ENCODE measurements at places on chromosomes 5 and 9.

GRCh38 chr9:129866394-129867135 is 31.3 kb downstream of the USP20 start:
- peak; percentile 49 for DNase-seq

DNA sequence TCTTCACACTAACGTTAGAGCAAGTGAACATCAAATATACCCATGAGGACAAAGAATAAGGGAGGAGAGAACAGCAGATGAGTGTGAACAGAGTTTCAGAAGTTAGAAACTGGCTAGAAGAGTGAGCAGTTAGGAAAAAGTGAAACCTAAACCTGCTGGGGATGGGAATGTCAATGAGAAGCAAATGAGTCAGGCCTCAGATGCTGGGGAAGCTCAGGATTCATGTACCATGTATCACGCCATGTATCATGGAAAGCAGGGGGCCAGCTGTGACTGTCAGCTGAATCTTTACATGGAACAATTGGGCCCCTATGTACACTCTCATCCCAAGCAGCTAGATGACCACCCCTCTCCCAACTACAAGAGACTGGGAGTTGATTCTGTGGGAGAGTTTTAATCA is 16.2 kb downstream of the GDF9 start:
- DNase-seq: no peak

DNA sequence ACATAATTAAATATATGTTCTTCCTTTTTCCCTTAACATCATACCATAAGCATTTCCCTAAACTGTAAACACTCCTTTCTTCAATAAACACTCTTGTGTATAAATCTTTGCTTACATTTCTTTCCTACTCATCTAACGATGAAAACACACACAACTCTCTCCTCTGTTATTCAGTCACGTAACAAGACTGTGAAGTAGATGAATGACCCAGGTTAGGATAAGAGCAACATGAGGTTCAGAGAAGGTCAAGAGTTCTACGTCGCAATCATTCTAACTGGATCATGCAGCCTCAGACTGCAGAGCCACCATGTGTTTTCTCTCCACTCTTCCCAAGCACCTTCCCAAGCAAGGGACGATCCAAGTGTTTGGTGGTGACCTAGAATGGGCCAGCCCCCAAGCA is 70.5 kb upstream of the SPTLC1 start:
- no peak for DNase-seq

- DNase-seq: no peak
Measured at GRCh38 chr9:117286245-117286644, 128.6 kb downstream of the ASTN2 start.

DNA sequence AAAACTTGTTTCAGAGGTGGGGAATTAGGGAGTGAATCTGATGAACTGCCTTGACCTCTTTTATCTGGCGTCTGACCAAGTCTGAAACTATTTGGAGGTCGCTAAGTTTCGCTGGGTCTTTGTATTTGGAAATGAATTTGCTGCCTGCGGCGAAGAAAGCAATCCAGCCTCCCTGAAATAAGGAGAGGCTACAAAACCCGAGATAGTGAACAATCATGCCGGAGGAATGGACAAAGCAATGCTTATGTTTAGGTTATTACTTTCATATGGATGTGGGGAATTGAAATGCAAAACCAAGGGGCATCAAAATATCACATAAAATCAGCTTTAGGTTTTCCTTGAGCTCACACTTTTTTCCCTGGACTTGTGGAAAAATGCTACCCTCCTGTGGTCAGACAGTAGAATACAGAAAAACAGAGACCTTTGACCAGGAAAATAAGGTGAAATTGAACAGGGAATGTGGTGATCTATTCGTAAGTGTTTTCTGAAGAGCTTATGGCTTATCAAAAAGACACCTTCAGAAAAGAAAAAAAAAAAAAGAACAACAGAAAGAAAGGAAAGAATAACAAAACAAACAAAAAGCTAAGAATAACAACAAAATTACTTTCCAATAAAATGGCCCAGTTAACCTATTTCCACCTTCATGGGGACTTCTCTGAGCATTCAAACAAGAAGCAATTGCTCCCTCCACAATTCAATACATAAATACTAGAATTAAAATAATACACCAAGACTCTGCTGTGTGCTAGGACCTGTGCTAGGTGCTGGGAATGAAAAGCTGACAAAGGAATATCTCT is 68.6 kb upstream of the DPYSL3 start:
- DNase-seq: no peak

- peak; percentile 32 for DNase-seq
Measured at GRCh38 chr9:504921-505740, 290.5 kb downstream of the DOCK8 start.

- DNase-seq: peak; percentile 73
Measured at GRCh38 chr9:89522261-89522958, 24.5 kb upstream of the SEMA4D start.

All from stimulated activated CD8-positive, alpha-beta memory T cell treated with anti-CD3 and anti-CD28 coated beads, Interleukin-4, amount 100 ng/mL, for 48 hours (primary cell).